ENCODE measurements at places on chromosomes 3 and 15.

DNA sequence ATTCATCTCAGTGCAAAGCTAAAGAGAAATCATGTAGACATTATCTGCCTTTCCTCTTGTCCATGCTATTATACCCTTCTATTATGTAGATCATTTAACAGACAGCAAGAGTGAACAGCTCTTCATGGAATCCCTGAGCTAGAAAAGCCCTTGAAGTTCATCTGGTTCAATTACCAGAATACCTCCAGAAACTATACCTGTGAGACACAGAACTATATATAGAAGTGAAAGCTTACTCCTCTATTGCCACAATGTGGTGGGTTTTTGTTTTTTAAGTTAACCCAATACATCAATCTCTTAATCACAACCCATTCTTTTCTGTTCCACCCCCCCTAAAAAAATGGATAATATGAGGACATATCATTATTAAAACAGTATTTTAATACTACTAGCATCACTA, 347.7 kb downstream of the PLCL2 start:
- DNase-seq, result no peak

GRCh38 chr15:64925335-64926330, 13.9 kb downstream of the ANKDD1A start:
- no peak for DNase-seq

- DNase-seq, result no peak
These were observed 12.0 kb downstream of the NFKBIZ start for GRCh38 chr3:101861212-101861788.

GRCh38 chr15:52428297-52428696, 100.4 kb downstream of the MYO5A start:
- no peak for DNase-seq

- DNase-seq, result no peak
These were observed 85.0 kb downstream of the RAB11A start for GRCh38 chr15:65954289-65954741.

DNA sequence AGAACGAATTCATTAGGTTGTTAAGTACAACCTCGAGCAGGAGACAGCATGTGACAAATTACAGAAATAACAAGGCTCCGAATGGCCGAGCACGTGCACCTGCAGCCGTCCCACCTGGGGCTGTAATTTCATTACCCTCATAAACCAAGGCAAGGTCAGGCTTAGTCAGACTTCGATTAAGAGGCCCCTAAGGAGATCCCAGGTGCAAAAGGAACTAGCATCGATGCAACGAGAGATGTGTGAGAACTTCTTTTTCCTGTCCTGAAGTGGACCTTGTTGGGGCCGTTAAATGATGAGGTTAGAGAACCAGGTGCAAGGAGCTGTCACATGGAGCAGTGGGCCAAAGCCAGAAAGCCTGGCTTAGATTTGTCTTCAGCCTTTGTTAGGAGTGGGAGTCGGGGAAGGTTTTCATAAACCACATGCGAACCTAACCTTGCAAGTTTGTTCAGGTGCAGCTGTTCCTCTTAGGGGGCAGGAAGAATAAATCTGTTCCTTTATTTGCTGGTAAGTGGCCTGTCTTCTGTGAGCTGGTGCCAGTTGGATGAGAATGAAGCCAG, 559.9 kb upstream of the MCTP2 start:
- DNase-seq, result no peak

- no peak for DNase-seq
These were observed 619.0 kb downstream of the ROBO1 start for GRCh38 chr3:79148786-79149185.

GRCh38 chr15:39587096-39587721, 6.3 kb downstream of the THBS1 start:
- DNase-seq, result no peak

- DNase-seq, result no peak
These were observed 1.3 kb downstream of the GOLGA8A start for GRCh38 chr15:34436126-34436955.

GRCh38 chr3:77190374-77190773, 150.5 kb downstream of the ROBO2 start:
- no peak for DNase-seq

GRCh38 chr15:56794553-56795329, 61.4 kb upstream of the ZNF280D start:
- no peak for DNase-seq

DNA sequence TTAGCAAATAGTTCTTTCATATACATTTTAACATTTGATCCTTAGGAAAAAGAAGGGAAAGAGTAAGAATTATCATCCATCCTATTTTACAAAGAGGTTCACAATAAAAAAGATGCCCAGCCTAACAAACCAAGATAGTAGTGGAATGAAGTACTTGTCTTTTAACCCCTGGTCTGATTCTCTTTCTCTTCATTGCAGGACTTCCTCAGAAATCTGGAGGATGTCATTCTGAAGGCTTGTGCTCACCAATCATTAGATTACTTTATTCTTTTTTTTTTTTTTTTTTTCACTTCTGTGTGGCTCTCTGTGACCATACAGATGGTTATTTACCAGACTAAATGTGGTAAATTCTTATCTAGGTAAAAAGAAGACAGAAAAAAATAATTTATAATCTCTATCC, 7.0 kb downstream of the HDGFL3 start:
- DNase-seq, result no peak

GRCh38 chr3:101719604-101720185, 4.7 kb upstream of the CEP97 start:
- DNase-seq, result no peak

- DNase-seq, result no peak
These were observed 127.1 kb downstream of the DIPK2A start for GRCh38 chr3:144098691-144099090.

GRCh38 chr15:74958320-74958907, 1.8 kb upstream of the RPP25 start:
- no peak for DNase-seq

DNA sequence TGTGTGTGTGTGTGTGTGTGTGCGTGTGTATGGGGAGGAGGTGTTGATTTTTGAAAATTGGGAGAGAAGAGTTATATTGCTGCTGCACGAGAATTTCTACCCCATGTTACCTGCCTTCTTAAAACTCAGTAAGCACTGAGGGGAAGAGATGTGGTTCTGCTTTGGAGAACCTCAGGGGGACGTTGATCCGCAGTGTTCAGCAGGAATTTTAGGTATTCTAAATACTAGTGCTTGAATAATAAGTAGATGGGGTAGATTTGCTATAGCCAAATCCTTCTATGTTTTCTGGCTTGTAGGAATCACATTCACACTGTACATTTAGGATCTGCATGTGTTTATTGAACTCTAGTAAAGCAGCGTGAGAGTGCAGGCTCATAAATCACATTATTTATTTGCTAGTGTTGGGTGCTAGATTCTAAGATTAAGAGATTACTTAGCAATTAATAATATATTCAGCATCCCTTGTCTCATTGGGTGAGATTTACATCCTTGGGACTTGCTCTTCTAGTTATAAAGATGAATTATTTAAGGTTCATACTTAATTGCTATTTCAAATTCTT, 268.1 kb downstream of the MFSD1 start:
- no peak for DNase-seq

GRCh38 chr3:128100161-128100560, 23.5 kb downstream of the RUVBL1 start:
- DNase-seq, result no peak

GRCh38 chr3:112857526-112857925, 10.9 kb upstream of the CD200R1L start:
- DNase-seq, result no peak

- DNase-seq, result no peak
These were observed 16.5 kb upstream of the PLXND1 start for GRCh38 chr3:129622933-129623332.

DNA sequence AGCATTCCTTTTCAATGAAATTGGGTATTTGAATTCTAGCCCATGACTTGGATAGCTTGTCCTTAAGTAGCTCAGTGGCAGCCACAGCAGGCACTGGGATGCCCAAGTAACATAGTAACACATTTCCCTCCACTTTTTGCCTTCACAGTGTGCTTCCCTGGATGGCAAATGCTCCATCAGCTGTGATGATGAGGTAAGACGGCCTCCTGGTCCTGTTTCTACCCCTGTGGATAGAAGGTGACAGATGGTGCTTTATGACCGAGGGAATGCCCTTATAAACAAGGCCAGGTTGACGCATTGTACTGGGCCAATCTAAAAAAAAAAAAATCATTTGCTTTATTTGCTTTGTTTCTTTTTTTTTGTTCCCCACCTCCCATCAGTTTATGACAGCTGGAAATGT, 41.8 kb upstream of the LRTM1 start:
- no peak for DNase-seq

DNA sequence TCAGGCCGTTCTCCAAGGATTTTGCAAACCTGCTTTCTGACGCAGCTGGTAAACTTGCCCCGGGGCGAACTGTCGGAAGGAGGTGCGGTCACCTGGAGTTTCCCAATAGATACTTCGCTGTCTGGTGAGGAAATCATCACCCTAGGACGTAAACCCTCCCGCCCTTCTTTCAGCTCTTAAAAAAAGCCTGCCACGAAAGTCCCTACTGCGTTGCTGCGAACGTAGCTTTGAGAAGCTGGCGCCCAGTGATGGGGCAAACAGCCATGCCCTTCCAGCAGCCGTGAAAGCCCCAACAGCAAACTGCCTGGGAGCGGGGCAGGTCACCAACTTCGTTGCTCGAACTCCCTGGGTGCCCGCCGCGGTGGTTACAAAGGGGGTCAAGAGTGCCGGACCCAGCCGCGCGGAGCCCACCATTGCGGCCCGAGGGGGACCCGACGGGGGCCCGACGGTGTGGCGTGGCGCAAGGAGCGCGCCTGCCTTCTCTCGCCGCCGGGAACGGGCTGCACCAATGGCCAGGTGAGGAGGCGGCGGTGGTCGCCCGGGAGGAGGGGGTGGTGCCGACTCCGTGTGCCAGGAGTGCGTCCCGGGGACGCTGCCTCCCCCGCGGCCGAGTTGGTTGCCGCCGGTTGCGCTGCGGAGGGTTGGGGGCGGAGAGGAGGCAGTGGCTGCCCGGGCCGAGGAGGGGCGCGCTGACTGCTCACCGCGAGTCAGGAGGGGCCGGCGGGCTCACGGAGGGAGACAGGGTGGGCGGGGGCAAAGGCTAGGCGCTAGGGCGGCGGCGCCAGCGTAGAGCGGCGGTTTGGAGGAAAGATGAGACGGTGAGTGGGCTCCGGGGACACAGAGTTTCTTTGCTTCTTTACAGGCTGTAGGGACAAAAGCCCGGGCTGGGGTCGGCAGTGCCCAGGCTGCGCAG, at the start of gene PHLDB2:
TSS of gene PHLDB2 (plus strand) at position 205 of the 913 bp plus-strand sequence. CDS start 24,813 bp downstream, outside the sequence.
- DNase-seq, result no peak

GRCh38 chr3:184005941-184006507, 11.7 kb downstream of the ABCC5 start:
- no peak for DNase-seq

DNA sequence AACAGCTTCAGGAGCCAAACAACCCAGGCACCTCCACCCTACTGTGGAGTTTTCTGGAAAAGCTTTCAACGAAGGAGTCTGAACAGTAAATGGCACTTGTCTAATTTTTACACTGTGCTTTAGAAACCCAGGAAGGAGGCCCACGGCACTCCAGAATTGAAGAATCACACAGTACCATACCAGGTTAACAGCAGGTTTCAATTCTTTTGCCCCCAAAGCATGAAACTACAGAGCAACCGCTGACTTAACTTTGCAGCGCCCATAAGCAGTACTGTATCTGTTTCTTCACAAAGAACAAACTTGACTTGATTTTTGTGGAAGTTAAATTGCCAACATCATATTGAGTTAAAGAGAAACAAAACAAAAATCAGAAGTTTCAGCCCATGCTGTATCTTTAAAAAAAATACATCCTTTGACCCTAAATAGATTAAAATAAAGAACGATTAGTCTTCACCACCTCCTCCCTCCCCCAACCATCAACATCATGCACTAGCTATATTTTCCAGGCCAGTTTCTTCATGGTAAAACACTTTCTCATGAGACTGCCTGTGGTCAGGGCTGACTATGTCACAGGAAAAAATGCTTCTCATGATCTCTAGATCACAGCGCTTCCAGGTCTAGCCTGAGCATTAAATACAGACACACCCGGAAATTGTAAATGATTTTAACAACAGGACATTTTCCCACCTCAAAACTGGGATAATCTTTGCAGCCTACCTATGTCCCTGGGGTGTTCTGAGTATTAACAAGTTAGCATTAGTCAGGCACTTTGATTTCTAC, 456.3 kb downstream of the FOXP1 start:
- DNase-seq, result no peak

GRCh38 chr3:69710153-69710977, 28.9 kb upstream of the MITF start:
- no peak for DNase-seq

- no peak for DNase-seq
These were observed 204.6 kb upstream of the STRIT1 start for GRCh38 chr3:155497930-155498647.

DNA sequence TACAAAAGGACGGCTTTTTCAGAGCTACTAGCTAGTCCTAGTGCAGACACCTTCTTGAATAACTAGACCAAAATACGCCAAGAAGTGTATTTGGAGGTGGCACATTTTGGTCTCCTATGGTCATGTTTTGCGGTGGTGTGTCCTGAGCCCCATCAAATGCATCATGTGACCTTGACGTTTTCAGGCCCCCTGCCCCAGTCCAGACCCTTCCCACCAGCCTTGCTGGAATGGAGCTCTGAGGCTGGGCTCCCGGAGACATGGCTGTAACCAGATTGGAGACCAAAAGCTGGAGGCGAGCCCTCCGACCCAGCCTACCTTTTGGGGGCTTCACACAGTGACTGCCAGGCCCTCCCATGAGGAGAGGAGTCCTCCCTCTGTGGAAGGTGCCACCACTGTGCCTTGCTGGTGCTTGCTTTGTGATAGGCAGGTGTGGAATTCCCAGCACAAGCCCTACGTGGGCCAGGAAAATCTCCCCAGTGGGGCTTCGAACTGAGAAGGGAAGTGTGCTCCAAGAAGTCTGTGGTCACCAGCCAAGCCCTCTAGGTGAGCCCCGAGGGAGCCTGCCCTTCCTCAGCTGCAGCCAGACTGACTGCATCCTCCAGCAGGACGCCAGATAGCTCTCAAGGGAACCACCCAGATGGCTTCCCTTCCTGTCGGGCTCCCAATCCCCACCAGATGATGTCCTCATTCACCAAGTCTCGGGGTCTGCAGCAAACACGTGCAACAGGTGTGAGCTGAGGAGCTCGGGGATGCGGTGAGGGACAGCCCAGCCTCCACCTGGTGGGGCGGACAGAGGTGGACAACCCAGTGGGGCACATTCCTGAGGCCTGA, 126.2 kb downstream of the ASB7 start:
- DNase-seq, result no peak

DNA sequence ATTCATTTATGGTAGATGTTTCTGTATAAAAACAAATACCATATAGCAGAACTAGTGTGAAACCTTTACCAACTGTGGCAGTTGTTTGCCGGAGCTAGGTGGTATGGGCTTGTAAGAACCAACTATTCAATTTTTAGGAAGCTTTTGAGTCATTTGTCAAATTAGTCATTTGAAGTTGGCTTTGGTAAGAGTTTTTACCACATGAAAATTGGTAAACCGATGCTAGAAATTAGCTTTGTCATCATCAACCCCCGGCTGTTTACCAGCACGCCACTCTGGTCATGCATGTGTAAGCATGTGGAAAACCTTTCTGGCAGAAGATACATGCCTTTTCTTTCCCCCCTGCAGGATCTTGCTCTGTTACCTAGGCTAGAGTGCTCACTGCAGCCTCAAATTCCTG, 63.3 kb downstream of the IL1RAP start:
- no peak for DNase-seq

All from activated naive CD4-positive, alpha-beta T cell (primary cell).